ENCODE measurements at places on chromosomes 3 and 15.

DNA sequence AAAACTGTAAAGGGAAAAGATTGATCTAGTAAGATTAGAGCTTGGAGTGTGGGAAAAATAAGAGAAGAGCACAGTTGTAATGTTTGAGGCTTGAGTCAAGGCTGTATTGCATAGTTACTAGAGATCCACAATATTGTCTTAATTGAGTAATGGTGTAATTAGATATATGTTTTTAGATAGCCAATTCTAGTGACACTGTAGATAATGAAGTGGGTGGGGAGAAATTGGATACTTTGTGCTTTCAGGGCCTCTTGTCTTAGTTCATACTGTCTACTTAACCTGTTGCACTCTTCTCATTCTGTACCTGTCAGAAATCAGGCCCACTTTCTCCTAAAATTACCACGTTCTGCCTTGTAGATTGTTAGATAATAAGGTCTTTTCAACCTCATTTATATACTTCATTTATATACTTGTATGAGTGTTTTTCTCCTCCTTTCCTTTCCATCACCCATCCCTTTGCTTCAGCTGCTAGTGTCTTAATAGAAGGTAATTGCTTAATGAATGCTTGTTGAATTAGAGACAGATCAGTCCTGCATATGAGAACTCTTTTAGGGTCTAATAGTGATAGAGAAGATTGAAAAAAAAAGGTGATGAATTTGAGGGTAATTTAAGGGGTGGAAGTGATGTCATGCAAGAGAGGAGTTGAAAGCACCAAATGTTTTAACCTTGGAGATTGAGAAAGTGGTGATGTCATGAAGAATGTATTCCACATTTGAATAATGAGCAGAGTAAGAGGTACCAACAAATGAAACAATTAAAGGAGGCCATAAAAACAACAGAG, 32.0 kb downstream of the PIK3CA start:
- DNase-seq = peak; percentile 25

GRCh38 chr3:142726017-142726416, 2.2 kb downstream of the TRPC1 start:
- DNase-seq = no peak

- DNase-seq = peak; percentile 42
Observed at GRCh38 chr15:90087454-90088154, 14.7 kb downstream of the IDH2 start.

- DNase-seq = no peak
Observed at GRCh38 chr3:11603628-11604027, 40.1 kb downstream of the VGLL4 start.

DNA sequence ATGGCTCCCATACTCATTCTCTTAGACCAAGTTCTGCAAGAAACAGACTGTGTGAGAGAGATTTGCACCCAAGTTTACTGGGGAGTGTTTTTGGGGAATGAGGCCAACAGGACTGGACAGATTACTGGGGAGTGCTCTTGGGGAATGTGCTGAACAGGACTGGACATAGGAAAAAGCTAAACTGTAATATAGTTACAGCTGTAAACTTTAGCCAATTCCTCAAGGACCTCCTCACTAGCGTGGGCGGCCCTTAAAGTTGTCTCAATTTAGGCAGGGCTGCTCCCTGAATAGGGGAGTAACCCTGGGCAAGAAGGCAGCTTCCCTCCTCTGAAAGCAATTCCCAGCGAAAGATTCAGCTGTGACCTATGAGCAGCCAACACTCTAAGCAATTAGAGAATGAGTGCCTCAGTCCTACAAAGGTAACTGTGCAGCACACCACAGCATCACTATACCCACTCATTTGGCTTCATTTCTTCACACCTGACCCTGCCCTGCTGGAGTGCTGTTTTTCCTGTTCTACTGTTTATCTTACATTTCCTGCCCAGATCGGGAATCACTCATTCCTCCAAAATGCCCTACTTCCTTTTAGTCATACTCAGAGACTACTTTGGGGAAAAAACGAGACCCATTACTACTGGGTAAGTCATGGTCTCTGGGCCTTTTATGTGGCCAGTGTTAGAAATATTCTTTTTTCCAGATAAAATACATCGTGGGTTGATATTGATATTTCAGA, 41.3 kb upstream of the TRIM42 start:
- DNase-seq = no peak

DNA sequence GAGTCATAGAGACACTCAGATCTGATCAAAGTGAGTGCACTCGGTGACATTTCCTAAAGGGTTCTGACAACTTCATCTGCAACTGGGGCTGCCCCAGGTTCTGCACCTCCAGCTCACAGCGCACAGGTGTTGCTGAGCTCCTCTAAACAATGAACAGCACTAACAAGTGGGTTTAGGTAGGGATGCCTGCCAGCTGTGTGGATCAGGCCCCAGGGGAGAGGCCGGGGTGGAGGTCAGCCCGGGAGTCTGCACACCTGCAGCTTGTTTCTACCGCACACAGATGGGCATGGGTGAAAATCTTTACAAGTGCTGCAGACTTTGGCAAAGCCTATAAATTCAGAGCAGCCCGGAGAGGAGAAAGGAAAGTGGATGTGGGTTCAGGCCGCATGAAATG, 355 bp downstream of the FBXW12 start:
- no peak for DNase-seq

GRCh38 chr3:117651246-117651645, 941.7 kb downstream of the TUSC7 start:
- no peak for DNase-seq

GRCh38 chr15:60255390-60255789, 142.4 kb downstream of the ANXA2 start:
- peak; percentile 89 for DNase-seq

DNA sequence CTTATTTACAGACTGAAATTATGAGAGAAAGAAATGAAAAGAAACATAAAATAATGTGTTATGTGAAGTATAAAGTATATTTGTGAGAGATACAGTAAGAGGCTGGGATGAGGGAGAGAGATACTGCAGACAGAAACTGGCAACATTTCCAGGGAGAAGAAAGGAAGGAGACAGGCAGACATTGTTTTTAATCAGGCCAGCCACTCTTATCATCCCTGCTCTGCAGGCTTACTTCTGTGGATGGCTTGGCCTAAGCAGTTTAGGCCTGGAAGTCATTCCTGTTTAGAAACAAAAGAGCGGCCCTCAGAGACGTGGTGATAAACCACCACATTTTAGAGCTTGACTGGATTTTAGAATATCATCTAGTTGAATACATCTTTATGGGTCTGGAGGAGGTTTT, 12.4 kb downstream of the PCCB start:
- no peak for DNase-seq

GRCh38 chr3:136819392-136819730, 435 bp downstream of the SLC35G2 start:
- peak; percentile 13 for DNase-seq

DNA sequence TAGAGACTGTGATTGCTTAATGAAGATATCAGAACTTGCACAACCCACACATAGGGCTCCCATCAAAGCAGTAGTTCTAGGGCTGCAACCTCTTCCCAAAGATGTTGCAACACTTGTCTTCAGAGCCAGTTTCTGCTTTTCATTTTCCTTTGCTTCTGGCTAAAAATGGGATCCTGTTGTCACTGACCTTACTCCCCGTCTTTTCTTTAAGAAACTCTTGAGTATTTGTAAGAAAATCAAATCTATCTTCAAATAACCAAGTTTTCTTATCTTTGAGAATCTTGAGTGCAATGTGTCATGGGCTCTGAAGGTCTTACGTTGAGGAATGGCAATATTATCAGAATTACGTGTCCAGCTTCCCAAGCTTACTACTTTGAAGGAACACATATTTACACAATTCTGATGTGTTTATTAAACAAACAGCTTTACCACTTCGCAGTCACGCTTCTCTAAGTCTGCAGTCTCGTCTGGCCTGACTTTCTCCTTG, 24.1 kb downstream of the CACNA1D start:
- no peak for DNase-seq

GRCh38 chr3:124992041-124992440, 57.5 kb upstream of the MUC13 start:
- DNase-seq = no peak

DNA sequence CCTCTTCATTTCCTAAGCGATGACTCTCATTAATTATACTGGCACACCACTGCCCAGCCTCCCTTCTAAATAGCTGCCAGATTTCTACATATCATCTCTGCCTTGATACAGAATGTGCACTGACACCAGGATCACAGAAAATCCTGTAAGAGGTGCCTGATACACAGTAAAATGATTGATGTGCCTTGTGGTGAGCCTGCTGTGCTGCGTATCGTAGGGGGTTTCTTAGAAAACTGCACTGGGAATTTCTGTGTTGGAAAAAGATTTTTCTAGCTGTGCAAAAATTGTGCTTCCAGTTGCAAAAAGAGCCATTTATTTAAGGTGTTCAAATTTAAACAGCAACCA, 3.0 kb upstream of the PLCH1 start:
- DNase-seq = no peak

DNA sequence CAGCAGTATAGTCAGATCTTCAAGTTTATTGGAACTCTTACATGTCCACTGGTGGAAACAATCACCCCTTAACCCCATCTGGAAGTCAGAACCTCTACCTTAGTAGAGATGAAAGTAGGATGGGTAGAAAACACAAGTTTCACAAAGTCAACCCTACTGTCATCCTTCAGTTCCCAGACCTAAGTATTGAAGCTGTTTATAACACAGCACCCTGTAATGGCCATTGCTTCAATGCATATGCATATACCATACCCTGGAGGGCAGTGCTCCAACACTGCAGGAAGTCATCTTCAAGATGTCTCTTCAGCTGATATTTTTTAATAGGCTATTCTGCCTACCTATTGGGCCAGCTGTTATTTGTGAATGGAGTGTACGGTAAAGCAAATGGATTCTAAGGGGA, 241.3 kb downstream of the UBE2E2 start:
- no peak for DNase-seq

- DNase-seq = no peak
Observed at GRCh38 chr15:29857221-29857789, 35.0 kb upstream of the TJP1 start.

- DNase-seq = no peak
Observed at GRCh38 chr3:27789420-27789819, 67.3 kb upstream of the EOMES start.

DNA sequence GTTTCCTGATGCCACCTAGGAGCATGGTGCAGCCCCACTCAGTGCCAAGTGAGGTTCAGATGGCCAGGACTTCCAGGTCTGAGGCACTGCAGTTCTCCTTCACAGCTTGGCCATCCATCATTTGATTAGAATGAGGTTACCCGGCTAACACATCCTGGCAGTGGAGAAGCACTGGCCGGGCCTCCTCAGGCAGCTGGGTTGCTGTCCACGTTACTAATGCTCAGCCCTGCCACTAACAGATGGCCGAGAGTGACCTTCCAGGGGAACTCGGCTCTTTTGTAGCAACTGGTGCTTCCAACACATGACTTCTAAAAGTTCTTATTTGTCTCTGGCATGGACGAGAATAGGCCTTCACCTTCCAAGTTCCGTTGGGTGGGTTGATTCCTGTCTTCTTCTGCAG, 204.6 kb upstream of the CFAP20DC start:
- DNase-seq = no peak

DNA sequence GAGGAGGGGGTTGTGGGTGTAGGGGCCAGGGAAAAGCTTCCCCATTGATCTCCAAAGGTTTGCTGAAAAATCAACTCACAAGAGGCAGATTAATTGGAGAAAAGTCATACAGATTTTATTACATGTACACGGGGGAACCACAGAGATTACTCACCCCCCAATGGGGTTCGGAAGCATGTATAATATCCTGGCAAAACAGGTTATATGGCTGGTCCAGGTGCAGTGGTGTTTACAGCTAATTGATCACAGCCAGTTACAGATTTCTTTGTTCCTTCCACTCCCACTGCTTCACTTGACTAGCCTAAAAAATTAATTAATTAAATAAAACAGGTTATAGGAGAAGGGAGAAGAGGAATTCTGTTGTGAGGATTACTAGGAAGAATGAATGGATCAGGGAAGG, 22.4 kb downstream of the PRKCI start:
- DNase-seq = no peak

GRCh38 chr3:111596328-111596727, 1.2 kb upstream of the ZBED2 start:
- DNase-seq = peak; percentile 66

GRCh38 chr15:22231603-22232002, 151.3 kb downstream of the OR4M2 start:
- DNase-seq = no peak

DNA sequence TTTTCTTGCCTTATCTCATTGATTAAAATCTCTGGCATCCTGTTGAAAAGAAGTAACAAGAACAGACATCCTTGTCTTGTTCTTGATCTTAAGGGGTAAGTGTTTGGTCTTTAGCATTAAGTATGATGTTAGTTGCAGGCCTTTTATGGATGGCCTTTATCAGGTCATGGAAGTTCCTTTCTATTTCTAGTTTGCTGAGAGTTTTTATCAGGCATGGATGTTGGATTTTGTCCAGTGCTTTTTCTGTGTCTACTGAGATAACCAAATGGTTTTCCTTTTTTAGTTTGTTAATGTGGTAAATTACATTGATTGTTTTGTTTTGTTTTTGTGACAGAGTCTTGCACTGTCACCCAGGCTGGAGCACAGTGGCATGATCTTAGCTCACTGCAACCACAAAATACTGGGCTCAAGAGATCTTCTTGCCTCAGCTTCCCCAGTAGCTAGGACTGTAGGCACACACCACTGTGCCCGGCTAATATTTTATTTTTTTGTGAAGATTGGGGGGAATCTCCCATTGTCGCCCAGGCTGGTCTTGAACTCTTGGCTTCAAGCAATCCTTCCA, 26.3 kb downstream of the MRAS start:
- no peak for DNase-seq

DNA sequence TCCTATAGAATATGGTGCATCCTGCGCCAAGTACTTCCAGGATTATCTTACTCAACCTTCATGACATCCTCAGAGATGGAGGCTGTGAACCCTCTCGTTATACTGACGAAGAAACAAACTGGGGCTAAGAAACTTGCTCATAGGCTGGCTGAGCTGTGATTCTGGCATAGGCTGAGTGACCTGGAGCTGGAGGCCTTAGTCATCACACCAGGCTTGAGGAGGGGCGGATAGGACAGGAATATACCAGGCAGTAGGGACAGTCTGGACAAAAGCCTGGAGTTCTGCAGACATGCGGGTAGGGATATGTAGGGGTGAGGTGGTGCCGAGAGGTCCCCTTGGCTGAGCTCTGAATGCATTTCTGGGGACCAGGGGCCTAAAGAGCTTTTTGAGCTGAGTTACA, 18.1 kb downstream of the HEMK1 start:
- DNase-seq = no peak

GRCh38 chr3:128322030-128323022, 144.4 kb downstream of the DNAJB8 start:
- peak; percentile 47 for DNase-seq

- no peak for DNase-seq
Observed at GRCh38 chr3:6867269-6867668, 6.4 kb downstream of the GRM7 start.

- DNase-seq = peak; percentile 68
Observed at GRCh38 chr3:45688194-45688881, 858 bp upstream of the SACM1L start.

- DNase-seq = no peak
Observed at GRCh38 chr3:99313485-99313884, 324.9 kb upstream of the COL8A1 start.

Data from activated CD4-positive, alpha-beta T cell treated with anti-CD3 and anti-CD28 coated beads, Interleukin-2, Interleukin-6, amounts not matched to agents 100 ng/mL and 50 ng/mL, durations not matched to agents 16 hours and 8 hours (primary cell).